Epithelial cell of prostate (primary cell): ENCODE measurements at places on chromosomes 13 and 19.
A peak's percentile ranks its signal among the peaks of the same experiment; 100 is the strongest.

- peak; percentile 70 for DNase-seq
These were observed 3.2 kb downstream of the ZNF726 start for GRCh38 chr19:23917856-23918255.

DNA sequence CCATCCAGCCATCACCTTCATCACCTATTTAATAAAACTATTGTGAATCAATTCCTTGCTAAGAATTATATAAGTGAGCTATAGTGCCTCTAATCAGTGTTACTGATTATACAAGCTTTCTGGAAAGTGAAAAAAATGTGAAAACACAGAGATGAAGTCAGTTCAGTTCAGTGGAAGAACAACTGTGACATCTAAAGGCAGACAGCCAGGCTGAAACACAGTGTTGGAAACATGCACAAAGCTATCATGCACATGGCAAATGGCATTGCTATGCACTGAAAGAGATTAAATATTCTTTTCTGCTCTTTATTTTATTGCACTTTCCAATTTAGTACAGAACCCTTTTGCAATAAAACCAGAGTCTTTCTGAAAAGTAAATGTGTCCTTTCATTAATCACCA, 294.0 kb downstream of the RBM26 start:
- DNase-seq: no peak

- DNase-seq: no peak
These were observed 5.0 kb downstream of the LYL1 start for GRCh38 chr19:13097463-13098258.

DNA sequence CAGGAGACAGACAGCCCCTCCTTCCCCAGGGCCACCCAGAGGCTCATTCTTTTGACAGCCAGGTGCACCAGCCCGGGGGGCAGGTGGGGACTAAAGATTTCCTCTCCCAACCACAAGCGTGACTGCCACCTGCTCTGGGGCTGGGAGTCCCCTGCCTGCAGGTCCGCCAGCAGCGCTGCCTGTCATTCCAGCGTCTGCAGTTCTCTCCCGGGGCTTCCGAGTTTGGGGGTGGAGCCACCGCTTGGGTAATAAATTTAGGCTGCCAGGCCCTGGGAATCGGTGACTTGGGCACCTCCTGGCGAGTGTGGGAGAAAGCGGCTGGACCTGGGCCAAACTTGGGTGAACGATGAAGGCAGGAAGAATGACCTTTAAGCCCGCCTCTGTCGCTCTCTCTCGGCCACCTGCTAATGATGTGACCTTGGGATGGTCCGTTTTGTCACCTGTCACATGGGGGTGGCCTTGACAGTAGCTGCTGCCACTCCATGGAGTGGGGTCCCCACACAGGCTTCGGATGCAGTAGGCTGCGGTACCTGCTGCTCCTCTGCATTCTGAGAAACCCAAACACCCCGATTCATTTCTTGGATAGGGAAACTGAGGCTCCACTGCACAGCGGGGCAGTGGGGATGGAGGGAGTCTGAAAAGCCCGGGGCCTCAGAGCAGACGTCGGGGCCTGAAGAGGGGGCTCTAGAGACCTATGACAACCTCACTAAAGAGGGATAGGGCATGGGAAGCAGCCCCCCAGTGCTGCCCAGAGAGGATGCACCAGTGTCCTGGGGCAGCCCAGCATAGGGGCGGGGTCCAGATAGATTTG, 12.8 kb downstream of the FUT6 start:
- DNase-seq: no peak

GRCh38 chr13:37490176-37490779, 108.3 kb downstream of the POSTN start:
- no peak for DNase-seq

- no peak for DNase-seq
These were observed 1414.6 kb downstream of the SLITRK1 start for GRCh38 chr13:82467626-82468025.

DNA sequence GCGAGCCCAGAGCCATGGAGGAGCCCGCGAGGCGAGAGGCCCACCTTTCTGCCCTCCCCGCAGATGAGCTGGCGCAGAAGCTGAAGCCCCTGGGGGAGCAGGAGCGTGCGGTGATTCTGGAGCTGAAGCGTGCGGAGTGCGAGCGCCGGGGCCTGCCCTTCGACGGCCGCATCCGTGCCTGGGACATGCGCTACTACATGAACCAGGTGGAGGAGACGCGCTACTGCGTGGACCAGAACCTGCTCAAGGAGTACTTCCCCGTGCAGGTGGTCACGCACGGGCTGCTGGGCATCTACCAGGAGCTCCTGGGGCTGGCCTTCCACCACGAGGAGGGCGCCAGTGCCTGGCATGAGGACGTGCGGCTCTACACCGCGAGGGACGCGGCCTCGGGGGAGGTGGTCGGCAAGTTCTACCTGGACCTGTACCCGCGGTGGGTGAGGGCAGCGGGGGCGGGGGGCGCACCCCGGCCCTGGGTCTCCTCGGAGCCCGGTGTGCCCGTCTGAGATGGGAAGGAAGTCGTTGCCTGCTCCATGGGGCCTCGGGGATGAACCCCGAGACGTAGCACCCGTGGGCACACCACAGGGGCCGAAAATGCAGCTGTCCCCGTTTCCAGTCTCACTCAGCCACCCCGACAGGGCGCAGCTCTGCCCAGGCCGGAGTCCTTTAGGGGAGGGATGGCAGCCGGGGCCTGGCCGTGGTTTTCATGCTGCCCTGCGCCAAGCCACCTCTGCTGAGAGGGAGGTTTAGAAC, 12.1 kb upstream of the ZNF554 start:
- no peak for DNase-seq

DNA sequence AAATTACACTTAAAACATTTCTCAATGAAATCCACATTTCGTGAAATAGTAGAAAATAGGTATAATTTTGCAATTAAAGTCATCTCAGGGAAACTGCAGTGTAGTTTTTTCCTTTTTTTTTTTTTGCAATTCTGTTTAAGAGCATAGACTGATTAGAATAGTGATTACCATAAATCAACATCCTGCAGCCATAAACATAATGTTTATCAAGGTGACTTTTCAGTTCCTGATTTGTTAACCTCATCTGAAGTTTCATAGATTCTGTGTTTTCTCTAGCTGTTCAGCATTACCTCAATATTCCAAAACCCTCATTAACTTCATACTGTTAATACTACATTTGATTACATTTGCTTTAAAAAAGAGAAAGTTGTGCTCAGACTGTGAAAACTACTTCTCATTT, 286.3 kb upstream of the DACH1 start:
- DNase-seq: no peak

DNA sequence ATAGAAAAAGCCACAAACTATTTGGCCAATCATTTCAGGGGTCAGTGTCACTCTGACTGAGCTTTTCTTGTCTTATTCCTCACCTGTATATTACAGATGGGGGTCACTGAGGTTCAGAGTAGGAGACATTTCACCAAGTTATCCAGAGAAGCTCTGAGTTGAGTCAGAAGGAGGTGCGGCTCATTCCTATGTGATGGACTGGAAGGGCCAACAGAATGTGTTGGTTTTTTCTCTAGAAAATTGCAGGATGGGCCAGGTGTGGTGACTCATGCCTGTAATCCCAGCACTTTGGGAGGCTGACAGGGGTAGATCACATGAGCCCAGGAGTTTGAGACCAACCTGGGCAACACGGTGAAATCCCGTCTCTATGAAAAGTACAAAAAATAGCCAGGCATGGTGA, 24.5 kb upstream of the ZNF83 start:
- DNase-seq: peak; percentile 37

- DNase-seq: no peak
These were observed 443.5 kb downstream of the HS6ST3 start for GRCh38 chr13:96533408-96533807.

- DNase-seq: no peak
These were observed 46.4 kb downstream of the CELF5 start for GRCh38 chr19:3270902-3271301.

- peak; percentile 8 for DNase-seq
These were observed 33.4 kb downstream of the FAAP24 start for GRCh38 chr19:33005440-33005839.

DNA sequence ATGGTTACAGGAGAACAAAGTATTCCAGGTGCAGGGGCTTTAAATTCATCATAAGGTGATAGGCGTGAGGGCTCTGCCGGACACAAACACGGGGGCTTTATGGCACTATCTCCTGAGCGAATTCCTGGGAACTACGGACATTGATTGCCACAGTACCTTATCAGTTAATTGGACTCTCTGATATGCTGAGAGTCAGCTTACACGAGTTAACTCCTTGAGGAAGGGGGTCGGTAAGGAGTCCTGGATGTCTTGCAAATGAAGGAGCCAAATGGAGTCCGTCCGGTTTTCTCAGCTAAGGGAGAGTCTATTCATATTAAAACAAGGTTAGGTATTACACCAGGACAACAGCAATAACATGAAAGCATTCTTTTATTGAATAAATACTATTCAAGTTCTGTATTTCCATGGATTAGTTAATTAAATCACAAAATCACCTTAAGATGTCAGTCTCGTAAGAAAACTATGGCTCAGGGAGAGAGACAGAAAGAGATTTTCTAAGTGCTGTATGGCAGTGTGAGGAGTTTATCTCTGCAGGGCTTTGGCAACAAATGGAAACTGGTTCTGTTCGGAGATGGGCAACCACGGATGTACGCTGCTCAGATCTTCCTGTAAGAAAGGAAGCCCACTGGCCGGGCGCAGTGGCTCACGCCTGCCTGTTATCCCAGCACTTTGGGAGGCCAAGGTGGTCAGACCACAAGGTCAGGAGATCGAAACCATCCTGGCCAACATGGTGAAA, 26.2 kb upstream of the HIF3A start:
- no peak for DNase-seq

DNA sequence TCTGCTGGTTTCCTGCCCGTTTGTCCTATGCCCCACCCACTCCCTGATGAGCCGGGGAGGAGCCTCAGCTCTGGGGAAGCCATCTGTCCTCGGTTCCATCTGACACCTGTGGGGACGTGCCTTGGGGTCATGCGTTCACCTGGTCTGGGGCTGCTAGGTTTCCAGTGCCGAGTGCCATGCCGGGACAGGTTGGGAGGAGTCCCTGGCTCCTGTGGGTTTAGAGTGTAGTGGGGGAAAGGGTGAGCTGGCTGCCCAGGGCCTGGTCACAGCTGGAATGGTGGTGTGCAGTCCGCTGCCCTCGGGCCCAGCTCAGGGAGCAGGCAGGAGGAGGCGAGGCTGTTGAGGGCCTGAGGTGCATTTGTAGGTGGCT, 2.5 kb downstream of the KDM4B start:
- DNase-seq: no peak

- DNase-seq: no peak
These were observed 2.9 kb upstream of the NRTN start for GRCh38 chr19:5801796-5802619.

GRCh38 chr19:39916851-39917396, 17.5 kb downstream of the FCGBP start:
- no peak for DNase-seq

GRCh38 chr19:5914946-5915781, 1.1 kb downstream of the CAPS start:
- no peak for DNase-seq

DNA sequence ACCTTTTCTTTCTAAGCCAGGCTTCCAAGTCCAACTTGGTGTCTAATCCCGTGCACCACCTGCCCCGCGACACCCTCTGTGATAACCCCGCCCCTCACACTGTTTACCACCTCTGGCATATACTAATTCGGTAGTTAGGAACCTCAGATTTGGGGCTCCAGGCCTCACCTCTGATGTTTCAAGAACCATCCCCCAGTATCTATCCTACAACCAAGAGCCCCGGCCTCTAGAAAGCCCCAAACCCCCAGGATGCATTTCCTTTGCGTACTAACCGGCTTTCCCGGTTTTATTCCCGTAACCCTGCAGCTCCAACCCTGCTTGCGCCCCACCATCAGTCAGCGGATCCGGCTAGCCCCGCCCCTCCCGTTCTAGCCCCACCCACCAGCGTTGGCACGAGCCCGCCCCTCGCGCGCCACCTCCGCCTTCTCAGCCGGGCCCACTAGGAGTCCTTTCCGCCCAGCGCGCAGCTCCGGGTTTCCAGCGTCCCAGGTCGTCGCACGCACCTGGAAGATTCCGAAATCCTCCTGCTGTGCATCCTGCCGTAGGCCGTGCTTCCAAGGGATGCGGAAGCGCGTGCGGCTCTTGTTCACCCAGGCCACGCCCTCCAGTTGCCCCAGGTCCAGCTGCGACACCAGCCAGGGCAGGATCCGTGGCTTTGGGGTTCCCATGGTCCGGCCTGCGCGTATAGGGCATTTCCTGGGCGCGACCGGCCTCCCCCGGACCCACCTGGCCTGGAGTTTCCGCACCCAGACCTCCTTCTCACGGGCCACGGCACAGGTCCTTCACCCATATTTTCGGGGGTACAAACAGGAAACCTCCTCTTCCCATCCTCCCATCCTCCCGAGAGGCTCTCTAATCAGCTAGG, 1.3 kb downstream of the IRF3 start:
- DNase-seq: peak; percentile 83

- no peak for DNase-seq
These were observed 2.9 kb downstream of the PPM1N start for GRCh38 chr19:45500918-45501729.

- DNase-seq: no peak
These were observed 44.4 kb upstream of the WDFY2 start for GRCh38 chr13:51539887-51540286.

DNA sequence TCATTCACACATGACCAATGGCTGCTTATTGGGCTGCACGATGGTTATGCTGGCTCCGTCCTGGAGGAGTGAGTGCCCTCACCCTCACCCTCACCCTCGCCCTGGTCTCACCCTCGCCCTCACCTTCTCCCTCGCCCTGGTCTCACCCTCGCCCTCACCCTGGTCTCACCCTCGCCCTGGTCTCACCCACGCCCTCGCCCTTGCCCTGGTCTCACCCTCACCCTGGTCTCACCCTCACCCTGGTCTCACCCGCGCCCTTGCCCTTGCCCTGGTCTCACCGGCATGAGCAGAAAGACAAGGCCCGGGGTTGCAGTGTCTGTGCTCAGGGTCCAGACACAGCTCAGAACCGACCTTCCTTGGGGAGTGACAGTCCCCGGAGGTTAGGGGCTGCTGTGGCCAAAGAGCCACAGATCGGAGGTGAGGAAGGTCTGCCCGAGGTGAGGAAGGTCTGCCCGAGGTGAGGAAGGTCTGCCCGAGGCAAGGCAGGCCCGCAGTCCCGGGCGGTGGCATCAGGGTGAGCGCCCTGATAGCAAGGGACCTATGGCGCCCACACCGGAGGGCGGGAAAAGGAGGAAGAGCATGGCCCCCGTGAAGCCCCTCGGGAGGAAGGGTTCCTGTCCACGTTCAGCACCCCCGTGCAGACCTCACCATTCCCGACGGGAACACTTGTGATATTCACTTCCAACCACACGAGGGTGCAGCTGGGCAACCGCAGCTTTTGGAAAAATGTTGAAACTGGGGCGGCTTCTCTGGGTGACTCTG, 65.6 kb downstream of the MCF2L start:
- DNase-seq: no peak

DNA sequence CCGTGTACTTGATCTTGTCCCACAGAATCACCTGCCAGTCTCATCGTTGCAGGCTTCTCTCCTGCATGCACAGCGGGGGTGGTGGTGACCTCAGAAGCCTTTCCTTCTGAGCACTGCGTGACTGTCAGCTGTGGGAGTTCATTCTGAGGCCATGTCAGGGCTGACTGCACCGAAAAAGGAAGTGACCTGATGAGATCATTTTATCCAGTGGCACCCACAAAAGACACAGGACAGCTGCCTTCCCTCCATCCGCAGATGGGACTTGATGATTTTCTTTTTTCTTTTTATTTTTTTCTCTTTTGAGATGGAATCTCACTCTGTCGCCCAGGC, 89.7 kb downstream of the RAB20 start:
- no peak for DNase-seq
